Hypothalamus (tissue), 51 donors: ENCODE measurements at places on chromosomes 12 and 14.

DNA sequence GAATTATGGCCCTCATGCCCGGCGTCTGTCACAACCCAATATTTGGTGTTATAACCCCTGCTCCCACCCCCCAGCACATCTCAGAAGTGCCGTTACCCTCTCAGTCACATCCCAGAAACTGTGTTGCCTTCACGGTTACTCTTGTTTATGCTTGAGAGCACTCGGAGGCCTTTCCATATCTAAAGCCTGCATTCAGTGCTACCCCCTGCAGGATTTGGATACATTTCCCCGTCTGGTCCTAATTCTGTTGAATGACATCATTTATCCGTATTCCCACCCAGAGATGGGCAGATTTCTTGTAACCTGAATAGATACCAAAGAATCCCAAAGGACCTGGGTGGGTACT, 19.1 kb upstream of the FOS start:
- no peak for DNase-seq

- DNase-seq, result no peak
Observed at GRCh38 chr14:67666750-67667449, 7.5 kb downstream of the VTI1B start.

DNA sequence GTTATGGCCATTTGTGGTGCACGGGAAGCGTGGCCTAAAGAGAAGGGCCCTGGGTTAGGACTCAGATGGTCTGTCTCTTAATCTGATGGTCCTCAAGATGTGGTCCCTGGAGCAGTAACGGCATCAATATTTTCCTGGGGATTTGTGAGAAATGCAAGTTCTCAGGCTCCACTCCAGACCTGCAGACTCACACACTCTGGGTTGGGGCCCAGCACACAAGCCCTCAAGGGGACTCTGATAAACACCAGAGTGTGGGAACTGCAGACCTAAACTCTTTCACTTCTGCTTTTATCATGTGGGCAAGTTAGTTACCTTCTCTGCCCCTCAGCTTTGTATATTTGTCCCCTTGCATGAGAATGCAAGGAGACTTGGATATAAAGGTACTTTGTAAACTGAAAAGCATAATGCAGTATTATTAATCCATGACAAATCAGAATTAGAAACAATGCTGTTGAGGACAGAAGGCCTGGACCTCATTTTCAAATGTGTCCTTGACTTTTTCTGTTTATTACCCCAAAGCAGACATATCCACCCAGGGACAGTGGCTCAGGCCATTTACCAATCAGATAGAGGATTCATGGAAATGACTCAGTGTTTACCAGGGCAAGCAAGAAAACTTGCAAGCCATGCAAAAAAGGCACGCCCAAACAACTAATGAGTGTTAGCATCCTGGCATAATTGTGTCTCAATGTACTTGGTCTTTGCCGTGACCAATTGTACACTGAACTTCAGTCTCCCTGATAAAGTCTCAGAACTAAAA, 157.0 kb downstream of the ASCL1 start:
- no peak for DNase-seq

GRCh38 chr12:65125247-65125646, 4.1 kb upstream of the WIF1 start:
- DNase-seq, result no peak

DNA sequence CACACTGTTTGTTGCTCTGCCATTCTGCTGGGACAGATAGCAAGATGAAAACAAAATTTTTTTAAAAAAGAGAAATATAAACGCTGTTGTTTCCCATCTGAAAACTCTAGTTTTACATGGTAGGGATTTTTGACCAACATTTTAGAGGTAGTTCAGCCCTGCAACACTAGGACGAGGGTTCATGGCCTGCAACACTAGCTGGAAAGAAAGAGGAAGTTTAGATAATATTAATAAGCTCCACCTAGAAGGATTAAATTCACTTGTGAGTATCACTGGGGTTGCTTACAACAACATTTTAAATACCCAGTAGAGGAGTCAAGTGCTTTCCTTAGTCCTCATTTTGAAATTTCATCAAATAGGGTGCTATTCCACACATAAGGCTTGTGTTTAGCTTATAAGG, 68.2 kb downstream of the SRGAP1 start:
- no peak for DNase-seq

DNA sequence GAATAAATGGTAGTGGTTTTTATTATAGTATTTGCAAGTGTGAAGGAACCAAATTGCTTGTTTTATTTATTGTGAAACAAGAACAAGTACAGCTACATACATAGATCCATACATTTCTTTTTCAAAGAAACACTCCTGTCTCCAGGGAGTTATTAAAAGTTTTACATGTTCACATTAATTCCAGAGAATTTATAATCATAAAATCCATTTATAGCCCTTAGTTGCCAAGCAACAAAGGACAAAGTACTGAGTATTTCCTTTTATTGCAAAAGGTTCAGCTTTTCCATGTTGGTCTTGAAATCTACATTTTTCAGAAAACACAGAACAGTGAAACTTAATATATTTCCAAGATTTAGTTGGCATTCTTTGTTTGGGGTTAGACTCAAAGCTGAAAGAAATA, 9.5 kb downstream of the MYRFL start:
- DNase-seq, result no peak

GRCh38 chr12:115957686-115958290, 319.7 kb downstream of the MED13L start:
- DNase-seq, result no peak

GRCh38 chr14:60151715-60152114, 13.5 kb downstream of the DHRS7 start:
- peak; percentile 12 for DNase-seq

GRCh38 chr14:86777963-86778602, 1214.9 kb downstream of the GALC start:
- no peak for DNase-seq

DNA sequence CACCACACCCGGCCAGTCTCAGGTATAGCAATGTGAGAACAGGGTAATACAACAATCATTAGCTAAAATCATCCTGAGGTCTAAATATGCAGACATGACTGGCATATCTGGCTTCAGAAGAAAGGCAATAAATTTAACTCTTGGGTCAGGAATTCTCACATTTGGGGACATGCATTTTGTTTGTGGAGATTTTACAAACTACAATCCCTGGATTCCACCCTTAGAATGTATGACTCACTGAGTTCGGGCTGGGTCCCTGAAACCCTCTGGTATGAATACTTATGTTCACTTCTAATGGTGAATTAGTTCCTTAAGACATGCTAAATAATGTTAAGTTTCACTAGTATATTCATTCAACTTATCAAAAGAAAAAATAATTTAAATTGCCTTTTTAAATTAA, 98.9 kb upstream of the HMGA2 start:
- DNase-seq, result no peak

GRCh38 chr14:61698206-61698980, 3.1 kb downstream of the HIF1A start:
- DNase-seq, result no peak

- DNase-seq, result no peak
Observed at GRCh38 chr12:102990419-102990818, 32.9 kb downstream of the ASCL1 start.

- no peak for DNase-seq
Observed at GRCh38 chr12:68374307-68374982, 42.3 kb upstream of the MDM1 start.

DNA sequence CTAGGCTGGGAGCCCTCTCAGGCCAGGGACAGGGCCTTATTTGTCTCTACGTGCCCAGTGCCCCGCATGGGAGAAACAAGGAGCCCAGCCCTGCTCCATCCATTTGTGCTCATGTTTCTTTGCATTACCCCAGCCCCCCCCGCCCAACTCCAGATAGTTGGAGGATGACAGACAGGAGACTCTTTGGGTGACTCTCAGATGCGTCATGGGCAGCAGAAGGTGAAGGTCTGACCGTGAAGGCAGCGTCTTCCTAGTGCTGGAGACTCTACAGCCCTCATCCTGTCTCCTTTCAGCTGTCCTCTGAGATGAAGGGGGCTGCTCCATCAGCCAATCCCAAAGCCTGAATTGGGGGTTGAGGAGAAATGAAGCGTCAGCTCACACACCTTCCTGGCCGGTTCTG, 283 bp upstream of the PSMB11 start:
- no peak for DNase-seq

DNA sequence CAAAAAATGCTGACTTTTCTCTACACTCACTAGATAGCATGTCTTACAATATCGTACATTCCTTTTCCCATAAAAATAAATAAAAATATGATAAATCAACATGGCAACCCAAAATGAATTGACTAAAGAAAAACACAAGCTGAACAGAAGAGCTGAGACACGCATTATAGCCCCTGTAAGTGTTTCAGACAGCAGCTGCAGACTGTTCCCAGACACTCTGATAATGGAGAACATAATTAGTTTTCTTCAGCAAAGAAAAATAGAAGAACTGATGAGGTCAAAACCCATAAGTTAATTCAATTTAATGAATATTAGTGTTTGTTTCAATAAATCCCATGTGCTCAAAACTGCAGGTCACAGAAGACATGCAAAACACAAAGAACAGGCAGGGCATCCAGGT, 23.8 kb downstream of the ST8SIA1 start:
- no peak for DNase-seq

DNA sequence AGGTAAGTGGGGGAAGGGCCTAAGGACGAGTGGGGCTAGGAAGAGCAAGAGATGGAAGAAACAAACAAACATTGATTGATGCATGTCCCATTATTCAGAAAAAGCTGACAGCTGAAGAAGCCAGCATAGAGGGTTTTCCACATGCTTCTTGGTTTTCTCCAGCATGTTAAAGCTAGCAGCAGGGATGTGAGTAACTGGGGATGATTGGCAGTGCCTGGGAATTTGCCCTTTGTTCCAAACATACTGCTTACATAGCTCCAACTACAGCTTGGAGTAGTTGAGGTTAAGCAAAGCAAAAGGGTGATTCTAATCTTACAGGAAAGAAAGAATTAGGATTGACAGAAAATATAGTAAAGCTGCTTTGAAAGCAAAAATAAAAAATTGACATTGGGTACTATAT, 68.0 kb upstream of the IFNG-AS1 start:
- DNase-seq, result no peak

- DNase-seq, result no peak
Observed at GRCh38 chr14:80300351-80300750, 89.0 kb upstream of the DIO2 start.

DNA sequence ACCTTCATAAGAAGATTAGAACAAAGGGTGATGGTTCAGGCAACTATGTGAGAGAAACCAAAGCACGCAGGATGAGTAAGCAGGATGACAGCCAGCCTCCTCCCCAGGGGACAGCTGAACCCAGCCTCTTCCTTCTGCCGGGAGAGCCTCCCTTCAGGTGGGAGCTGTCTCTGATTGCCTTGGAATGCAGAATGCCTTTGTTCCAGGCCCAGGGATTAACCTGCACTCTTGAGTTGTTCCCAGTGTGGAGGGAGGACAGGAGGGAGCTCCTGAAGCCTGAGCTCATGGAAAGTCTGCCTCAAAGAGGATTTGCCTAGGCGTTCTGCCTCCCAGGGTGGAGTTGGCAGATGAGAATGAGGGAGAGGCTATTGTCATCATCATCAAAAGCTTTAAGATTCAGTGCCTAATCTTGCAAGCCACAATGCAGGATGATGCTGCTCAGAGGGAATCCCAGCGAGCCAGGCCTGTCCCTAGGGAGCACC, 3.6 kb upstream of the KRT6A start:
- no peak for DNase-seq

DNA sequence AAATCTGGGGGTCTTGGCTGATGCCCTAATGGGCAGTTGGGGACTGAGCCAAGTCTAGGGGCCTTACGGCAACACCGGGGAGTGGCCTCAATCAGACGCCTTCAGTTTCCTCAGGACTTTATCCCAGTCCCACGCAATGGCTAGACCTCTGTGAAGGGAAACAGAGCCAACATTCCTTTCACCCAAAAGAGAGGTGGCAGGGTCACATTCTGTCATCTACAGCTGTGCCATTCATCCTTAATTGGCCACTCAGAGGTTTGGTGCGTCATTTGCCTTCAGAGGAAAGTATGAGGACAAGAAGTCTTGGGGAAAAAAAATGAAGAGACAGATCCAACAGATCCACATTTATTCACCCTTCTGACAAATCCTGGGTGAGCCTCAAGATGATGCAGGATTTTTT, 166.9 kb upstream of the AVPR1A start:
- no peak for DNase-seq

- DNase-seq, result no peak
Observed at GRCh38 chr14:77562681-77563080, 53.8 kb downstream of the SPTLC2 start.

- no peak for DNase-seq
Observed at GRCh38 chr14:35987731-35988130, 161.6 kb downstream of the BRMS1L start.

DNA sequence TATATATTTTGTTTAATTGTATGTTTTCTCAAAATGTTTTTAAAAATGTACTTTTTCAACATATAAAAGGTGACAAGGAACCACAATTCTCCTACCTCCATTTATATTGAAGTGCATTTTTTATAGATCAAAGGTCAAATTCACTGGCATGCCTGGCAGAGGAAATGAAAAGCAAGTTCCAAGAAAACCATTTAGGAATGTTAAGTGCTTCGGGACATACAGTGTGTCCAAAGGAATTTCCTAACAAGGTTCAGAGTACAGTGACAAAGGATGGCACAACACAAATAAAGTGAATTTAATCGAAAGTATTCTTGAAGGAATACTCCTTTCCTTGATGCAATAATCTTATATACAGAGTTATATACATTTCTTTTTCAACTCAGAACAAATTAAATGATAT, 242.3 kb downstream of the CCER1 start:
- no peak for DNase-seq

- no peak for DNase-seq
Observed at GRCh38 chr12:123106640-123107359, 44.1 kb downstream of the PITPNM2 start.

GRCh38 chr12:10131111-10131690, 1.2 kb upstream of the CLEC7A start:
- DNase-seq, result no peak

DNA sequence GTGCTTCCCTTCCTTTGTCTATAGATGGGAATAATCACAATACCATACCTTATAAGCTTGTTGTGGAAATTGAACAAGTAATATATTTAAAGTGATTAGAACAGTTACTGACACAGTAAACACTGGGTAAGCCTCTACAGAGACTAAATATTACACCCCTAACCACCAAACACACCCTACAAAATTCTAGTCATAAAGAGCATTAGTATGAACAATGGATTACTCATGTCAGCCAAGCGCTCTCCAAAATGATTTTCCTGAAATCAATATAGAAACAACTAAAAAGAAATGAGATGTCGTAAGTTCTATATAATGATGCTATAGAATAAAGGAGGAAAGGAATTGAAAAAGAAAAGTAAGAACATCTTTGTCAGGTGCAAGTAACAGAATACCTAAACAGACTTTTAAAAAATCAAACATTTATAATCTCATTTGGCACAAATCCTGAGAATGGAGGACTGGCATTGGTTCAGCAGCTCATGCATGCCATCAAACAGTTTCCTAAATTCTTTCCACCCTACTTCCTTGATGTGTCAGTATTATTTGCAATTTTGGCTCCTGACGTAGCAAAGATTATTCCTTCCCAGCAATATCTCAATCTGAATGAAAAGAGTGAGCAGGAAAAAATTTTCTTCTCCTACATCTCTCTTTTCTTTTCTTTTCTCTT, 118.0 kb downstream of the SINHCAF start:
- no peak for DNase-seq

DNA sequence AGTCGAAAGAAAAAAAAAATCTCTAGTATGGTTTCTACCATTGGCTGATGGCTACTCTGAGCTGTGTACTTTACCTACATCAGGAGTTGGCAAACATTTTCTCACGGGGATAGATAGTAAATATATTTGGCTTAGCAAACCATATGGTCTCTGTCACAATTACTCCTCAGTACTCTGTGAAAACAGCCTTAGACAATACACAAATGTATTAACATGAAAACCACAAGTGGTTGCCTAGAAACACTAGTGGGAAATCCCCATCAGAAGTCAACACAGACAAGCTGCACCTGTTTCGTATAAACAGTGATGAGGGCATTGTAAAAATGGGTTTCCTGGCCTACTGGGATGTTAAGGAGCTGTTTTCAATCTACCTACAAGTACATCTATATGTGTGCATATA, 84.6 kb upstream of the NAV3 start:
- no peak for DNase-seq
